ENCODE measurements at places on chromosomes 4 and X.

DNA sequence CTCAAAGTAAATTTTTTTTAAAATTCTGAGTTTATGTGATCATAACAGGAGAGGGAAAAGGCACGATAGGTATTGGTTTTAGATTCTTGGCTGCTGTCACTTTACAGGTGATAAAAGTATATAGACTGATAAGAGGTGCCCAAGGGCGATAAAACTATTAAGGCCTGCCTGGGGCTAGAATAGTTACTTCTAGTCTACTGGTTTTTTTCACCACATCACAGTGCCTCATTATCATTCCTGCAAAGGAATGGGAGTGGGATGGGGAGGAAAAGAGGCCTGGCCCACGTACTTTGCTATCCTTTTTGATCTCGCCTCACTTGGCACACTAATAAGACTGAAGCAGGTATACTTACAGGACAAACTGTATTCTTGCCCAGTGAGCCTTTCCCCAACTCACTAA is 46.6 kb downstream of the CXorf58 start:
- DNase-seq = no peak

- DNase-seq = no peak
Observed at GRCh38 chr4:137375111-137375850, 157.0 kb downstream of the PCDH18 start.

GRCh38 chrX:106987488-106987887 is 12.5 kb downstream of the MORC4 start:
- no peak for DNase-seq

GRCh38 chr4:5924461-5925125 is 31.7 kb upstream of the CRMP1 start:
- DNase-seq = no peak

GRCh38 chrX:68915778-68916177 is 87.0 kb downstream of the EFNB1 start:
- DNase-seq = no peak

DNA sequence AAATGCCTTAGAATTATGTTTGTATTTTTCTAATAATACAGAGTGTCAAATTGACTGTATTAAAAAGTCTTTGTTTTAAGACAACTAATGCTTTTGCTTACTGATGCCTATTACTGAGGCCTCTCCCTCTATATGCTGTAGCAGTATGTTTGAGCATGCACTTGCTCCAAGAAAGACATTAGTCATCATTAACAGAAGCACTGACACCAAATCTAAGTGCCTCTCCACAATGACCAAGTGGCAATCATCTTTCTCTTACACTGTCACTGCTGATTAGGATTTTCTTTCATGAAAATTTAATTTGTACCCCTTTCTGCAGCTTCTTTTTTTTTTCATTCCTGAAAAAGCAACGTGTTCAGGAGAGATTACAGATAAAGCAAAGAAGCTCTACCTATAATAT is 11.1 kb upstream of the MAB21L2 start:
- no peak for DNase-seq

DNA sequence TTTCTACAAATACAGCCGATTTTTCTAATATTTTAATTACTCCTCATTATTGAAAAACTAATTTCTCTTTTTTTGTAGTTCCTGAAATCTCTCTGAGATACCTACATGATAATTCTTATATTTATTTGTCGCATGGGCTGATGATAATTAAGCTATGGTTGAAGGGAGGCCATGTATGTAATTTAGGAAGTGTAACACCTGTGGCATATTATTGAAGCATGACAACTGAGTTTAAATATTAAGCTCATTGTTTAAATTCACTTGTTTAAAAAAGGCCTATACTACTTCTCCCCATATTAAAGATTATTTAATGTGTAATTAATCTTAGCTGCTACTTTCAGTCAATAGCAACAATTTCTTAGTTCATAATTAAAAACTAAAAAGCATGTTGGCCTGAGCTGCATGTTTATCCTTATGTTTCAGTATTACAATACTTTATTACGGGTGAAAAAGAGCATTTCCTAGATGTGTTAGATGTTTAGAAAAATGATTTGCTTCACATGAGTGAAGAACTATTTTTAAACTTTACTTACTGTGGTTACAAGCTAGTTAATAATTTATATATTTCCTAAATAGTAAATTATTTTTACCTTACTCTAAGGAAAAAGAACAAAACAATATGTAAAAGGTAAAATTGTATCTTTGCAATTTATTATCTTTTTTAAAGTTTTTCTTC is 122.4 kb downstream of the RAP1GDS1 start:
- DNase-seq = no peak

GRCh38 chrX:119501511-119502148 is 33.4 kb downstream of the SLC25A5 start:
- no peak for DNase-seq

DNA sequence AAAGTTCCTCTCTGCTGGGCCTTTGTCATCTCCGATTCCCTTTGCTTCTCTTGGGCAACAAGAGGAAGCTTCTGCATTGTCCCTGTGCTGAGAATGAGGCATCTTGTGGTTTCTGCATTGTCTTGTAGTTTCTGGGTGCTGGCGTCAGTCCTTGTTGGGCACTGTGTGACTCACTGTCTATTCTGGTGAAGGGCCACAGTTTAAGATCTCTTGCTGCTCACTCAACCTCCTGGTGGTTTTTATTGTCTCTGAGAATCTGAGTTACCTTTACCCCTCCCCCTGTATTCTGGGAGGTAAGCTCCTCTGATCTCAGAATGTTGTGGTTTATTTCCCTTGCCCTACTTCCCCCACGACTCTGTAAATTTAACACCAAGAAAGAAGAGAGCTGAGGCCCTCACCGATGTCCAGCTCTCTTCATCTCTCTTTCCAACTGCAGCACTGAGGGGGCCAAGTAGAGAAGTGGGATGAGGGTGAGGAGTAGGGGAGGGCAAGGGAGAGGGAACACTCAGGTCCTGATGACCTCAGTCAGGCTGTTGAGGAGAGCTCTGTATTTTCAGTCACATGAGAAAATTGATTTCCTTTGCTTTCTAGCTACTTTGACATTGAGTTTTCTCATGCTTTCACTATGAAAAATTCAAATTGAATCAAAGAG is 441.6 kb upstream of the PITX2 start:
- peak; percentile 16 for DNase-seq

DNA sequence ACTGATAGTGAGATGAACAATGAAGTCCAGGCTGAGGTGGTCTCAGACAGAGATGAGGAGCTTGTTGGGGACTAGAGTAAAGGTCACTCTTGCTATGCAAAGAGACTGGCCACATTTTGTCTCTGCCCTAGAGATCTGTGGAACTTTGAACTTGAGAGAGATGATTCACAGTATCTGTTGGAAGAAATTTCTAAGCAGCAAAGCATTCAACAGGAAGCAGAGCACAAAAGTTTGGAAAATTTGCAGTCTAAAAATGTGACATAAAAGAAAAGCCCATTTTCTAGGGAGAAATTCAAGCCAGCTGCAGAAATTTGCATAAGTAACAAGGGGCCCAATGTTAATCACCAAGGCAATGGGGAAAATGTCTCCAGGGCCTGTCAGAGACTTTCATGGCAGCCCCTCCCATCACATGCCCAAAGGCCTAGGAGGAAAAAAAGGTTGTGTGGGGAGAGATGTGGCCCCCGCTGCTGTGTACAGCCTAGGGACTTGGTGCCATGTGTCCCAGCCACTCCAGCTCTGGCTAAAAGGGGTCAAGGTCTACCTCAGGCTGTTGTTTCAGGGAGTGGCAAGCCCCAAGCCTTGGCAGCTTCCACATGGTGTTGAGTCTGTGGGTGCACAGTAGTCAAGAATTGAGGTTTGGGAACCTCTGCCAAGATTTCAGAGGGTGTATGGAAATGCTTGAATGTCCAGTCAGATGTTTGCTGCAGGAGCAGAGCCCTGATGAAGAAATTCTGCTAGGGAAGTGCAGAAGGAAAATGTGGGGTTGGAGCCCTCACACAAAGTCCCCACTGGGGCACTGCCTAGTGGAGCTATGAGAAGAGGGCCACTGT is 262.8 kb downstream of the DKK2 start:
- no peak for DNase-seq

GRCh38 chr4:78337244-78338020 is 214.1 kb upstream of the ANXA3 start:
- no peak for DNase-seq

DNA sequence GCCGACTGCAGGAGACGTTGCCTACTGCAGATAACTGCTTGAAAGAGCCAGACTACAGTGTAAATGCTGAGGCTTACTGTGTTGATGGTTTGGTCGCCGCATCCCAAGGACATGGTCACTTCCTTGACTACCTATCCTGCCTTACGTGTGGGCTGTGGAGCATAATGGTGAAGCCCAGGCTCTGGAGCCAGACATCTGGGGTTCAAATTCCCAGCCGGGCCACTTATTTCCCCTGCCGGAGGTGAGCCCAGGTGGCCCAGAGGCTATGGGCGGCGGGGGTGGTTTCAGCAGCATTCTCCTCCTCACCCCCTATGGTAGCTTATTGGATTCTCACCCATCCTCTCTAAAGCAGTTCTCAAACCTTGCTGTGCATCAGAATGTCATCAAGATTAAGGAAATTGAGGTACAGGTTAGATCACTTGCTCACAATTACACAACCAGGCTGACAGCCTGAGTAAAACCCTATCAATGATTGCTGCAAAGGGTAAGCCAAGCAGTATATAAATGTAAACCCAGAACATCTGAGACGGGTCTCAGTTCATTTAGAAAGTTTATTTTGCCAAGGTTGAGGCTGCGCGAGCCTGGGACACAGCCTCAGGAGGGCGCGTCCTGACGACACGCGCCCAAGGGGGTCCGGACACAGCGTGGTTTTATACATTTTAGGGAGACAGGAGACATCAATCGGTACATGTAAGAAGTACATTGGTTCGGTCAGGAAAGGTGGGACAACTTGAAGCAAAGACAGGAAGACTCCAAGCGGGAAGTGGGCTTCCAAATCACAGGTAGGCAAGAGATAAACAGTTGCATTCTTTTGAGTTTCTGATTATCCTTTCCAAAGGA is 48.5 kb downstream of the EVC start:
- peak; percentile 5 for DNase-seq

DNA sequence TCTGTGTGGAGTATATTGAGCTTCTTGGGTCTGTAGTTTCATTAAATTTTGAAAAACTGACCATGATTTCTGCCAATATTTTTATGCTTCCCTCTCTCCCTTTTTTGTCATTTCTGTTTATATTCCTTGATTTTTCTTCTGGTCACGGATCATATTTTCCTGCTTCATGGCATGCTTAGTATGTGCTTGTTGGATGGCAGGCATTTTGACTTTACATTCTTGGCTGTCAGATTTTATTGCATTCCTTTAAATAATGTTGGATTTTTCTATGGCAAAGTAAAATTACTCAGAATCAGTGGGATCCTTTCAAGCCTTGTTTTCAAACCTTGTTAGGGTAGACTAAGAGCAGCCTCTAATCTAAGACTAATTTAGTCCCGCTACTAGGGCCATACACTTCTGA is 531.8 kb downstream of the IL15 start:
- no peak for DNase-seq

DNA sequence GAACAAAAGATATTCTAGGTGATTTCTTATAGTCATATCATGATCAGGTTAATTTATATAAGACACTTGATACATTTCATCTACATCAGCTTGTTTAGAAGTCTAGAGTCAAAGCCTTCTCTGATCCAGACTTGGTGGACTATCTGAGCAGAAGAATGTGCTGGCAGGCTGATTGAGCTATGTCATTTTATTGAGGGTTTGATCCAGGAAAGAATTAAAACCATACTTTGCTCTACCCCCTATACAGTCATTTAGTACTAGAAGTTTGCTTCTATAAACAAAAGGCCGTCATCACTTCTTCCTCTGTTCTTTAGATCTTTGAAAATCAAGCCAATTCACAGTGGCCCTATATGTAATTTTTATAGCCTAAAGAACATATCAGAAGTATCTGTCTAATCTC is 173.1 kb upstream of the PITX2 start:
- DNase-seq = no peak

DNA sequence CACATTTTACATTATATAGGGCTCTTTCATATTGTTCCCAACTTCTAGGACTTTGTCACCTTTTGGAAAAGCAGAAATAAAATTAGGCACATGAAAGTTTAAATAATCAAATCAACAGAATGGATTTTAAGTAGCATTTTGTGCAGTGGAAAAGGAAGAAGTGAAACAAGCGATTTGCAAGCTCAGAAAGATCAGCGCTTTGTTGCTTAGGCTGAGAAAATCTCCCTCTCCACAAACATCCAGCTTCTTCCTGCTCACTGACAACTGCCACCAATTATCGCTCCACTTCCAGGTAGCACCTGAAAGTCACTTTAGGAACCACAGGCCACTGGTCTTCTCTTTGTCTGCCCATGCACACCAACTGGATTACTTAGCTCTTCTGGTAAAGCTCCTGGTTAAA is 2.0 kb upstream of the PDK3 start:
- no peak for DNase-seq

- no peak for DNase-seq
Observed at GRCh38 chrX:75156531-75156945, 455 bp upstream of the ABCB7 start.

- peak; percentile 14 for DNase-seq
Observed at GRCh38 chr4:138555584-138555983, 313.4 kb upstream of the SLC7A11 start.

- DNase-seq = no peak
Observed at GRCh38 chr4:90824266-90825150, 697.3 kb downstream of the CCSER1 start.

GRCh38 chr4:13706120-13706519 is 78.6 kb upstream of the BOD1L1 start:
- no peak for DNase-seq

- DNase-seq = peak; percentile 8
Observed at GRCh38 chr4:44256414-44256813, 192.2 kb downstream of the KCTD8 start.

GRCh38 chrX:154334496-154334895 is 38.9 kb downstream of the TKTL1 start:
- DNase-seq = no peak

DNA sequence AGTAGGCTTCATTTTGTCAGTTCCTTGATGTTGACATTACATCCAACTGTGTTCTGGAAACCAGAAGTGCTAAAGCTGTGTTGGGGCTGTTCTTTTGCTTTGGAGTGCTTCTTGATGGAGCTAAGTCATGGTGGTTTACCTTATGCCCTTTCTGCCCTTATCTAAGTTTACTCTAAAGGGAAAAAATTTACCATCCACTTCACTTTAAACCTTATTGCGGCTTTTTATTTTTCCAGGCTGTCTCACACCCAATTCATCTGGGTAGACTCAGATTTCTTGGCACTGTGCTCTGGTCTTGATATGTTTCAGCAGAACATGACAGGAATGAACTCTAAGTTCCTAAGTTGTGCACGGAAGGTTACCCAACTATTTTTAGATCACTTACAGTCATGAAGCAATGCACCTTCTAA is 104.7 kb upstream of the TTC29 start:
- no peak for DNase-seq

- DNase-seq = peak; percentile 73
Observed at GRCh38 chr4:185115827-185116232, 27.2 kb upstream of the SLC25A4 start.

DNA sequence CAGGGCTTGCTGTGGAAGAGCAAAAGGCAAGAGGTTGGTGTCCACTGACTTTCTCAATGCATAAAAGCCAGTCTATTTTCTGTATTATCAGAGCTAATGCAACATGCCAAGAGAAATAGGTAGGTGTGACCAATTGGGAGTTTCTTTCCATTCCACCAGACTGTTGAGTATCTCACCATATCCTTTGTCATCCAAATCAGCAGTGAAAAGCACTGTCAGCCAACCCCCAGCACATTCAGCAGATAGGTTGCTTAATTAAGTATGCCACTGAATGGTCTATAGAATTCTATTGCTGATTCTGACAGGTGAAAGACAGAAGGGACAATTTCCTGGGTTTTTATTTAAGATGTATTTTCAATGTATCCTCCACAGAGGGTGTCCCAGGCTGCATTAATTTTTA is 139.8 kb downstream of the HS6ST2 start:
- DNase-seq = peak; percentile 20

GRCh38 chr4:134126000-134126560 is 75.5 kb downstream of the PABPC4L start:
- no peak for DNase-seq

- no peak for DNase-seq
Observed at GRCh38 chr4:125758438-125758837, 443.7 kb downstream of the FAT4 start.
